ENCODE measurements at places on chromosomes 4 and X.

GRCh38 chr4:6928081-6928480 lies 18.5 kb downstream of the TBC1D14 start:
- no peak for DNase-seq

DNA sequence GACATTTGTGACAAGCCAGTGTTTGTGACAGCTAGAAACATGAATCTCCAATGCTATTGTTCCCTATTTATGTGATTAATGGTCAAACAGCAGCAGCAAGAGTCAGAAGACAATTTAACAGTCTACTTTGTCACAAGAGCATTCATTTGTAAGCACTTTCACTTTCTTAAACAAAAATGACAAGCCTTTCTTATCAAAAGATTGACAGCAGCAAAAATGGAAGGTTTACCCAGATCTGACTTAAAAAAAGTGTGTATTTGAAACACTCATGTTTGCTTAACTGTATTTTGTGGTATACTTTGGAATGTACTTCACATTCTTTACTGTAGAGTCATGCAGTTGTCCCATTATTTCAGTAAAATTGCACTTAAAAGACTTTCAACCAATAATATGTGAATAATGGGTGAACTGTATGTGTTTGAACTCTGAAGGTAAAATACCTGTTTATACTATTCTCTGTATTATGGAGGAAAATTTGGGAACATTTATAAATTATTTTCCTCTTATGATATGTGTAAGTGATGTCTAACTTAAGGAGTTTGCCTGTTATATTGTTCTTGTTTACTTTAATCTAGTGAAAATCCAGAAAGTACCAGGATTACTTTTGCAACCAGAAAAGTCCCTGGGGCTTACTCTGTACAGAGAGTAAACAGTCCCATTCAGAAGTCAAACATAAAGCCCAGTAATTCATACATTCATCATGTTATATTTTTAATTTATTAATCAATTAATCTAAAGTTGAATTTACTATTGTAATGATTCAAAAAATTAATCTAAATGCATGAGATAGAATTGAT lies 314.9 kb upstream of the TRAM1L1 start:
- DNase-seq, result no peak

DNA sequence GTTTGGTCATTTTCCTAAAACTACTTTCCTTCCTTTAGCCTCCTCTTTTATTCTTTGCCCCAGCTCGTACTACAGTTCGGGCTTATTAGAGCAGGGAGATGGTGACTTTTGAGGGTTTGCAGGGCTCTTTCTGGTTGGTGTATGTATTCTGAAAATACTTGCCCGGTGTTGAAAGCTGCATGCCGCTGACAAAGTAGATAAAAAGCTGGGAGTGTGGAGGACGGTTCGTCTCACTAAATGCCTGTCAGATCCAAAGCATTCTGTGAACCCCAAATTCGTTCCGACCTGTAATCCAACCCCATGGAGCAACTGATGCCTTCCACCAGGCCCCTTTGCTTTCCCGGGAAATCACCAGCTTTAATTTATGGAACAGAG lies 19.2 kb downstream of the TRIM2 start:
- no peak for DNase-seq

DNA sequence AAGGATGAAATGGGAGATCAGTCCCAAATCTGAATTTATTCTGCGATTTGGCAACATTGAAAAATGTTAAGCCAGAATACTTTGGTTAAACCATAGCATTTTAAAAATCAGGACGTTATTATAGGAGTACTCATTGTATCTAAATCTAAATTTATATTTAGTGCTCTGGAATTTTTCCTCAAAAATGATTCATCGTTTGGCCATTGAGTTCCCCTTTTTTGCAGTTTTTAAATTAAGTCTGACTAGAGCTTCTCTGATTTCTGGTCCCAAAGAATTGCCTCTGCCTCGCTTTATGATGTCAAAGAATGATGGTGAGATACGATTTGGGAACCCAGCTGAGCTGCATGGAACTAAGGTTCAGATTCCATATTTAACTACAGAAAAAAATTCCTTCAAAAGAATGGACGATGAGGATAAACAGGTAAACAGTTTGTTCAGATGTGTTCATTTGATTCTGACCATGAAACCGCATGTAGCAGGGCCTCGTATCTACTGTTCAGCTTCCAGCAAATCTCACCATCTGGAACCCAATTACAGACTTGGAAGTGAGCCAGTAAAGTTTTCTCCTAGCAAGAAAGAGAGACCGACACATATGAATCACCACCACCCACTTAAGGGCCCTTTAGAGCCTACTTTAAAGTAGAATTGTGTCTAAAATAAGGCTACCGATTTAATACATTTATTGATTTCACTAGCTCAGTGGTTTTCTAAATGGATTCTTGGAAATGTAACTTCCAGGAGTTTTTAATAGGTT lies 75.6 kb downstream of the REPS2 start:
- DNase-seq, result no peak

DNA sequence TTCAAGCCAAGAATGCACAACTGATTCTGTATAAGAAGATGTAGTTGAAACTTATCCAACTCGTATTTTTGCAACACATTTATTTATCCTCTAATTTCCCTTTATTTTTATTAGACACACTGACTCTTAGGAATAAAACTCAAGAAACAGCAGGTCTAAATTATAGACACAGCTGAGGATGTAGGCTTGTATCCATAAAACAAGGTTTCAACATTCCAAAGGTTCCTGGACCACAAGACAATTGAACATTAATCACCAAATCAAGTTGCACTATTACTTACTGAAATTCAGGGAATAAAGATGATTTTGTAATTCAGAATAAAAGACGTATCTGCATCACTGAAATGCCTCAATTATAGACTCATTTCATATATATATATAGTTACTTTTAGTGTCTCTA lies 683.5 kb upstream of the GRIA3 start:
- DNase-seq, result no peak

DNA sequence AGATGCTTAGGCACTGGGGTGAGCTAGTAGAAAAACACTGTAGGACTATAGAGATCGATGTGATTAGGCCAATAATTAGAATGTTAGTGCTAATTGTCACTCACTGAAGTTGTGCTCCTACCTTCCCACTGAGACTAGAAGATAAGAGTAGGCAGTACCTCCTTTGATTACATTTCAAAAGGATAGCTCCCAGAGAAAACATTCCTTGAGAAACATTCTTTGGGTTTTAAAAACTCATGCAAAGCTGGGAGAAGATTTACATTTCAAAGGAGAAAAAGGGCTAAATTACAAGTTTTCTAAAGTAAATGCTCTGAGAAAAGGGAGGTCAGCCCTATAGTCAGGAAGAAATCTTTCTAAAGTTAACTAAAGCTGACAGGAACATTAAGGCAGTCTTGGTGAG lies 860.3 kb upstream of the NDST4 start:
- DNase-seq, result no peak

DNA sequence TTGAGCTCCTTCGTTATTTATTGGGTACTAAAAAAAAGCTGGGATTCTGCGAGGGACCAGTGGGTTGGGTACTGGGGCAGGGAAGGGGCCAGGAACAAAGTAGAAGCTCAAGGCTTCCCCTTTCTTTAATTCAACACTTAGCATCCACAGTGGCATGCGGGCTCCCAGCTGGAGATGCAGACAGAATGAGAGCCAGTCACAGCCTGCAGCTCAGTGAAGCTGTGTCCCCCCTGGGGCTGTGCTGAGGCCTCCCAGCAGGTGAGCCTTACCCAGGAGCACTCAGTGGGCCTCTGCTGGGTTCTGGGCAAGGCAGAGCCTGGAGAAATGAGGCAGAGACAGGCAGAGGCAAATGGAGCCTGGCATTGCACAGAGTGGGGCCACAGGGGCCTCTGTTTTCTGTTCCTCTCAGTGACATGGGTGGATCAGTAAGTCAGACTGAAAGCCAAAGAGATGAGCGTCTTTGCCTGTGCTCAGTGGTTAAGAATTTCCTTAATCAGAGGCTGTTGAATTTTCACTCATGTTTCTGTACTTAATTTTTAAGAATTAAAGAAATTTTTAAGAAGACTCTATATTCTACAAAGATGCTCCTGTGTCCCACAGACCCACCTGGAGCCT lies 181.4 kb upstream of the RBPJ start:
- DNase-seq, result no peak

DNA sequence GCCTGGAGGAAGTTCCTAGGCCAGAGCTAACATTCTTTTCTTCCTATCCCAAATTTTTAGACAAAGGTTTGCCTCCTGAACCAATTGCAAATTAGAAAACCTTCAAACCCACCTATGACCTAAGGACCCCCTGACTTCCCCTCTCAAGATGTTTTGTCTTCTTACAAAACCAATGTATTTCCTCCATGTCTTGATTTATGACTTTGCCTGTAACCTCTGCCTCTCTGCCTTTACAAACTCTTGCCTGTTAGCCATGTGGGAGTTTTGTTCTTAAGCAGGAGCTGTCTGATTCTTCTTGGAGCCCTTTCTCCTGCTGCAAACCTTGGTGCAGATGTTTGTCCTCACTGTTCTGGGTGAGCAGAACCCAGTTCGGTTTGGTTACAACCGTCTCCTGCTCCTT lies 222.3 kb upstream of the BOD1L1 start:
- no peak for DNase-seq

GRCh38 chrX:39605866-39606265 lies 491.9 kb downstream of the BCOR start:
- DNase-seq, result no peak

DNA sequence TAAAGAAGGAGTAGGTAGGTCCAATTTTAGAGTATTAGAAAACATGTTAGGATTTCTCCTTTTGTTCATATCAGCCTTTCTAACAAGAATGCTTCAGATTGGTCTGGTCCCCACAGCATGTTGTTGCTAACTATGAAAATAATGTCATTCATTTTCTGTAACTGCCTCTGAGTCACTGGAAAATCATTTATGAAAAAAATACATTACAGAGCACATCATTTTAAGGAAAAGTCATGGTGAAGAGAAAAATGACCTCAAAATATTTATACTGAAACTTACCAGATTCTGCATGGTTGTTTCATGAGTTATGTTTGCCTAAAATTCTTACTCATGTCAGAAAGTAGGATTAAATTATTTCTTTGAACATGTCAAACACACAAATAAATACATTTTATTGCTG lies 35.2 kb downstream of the DTHD1 start:
- no peak for DNase-seq

DNA sequence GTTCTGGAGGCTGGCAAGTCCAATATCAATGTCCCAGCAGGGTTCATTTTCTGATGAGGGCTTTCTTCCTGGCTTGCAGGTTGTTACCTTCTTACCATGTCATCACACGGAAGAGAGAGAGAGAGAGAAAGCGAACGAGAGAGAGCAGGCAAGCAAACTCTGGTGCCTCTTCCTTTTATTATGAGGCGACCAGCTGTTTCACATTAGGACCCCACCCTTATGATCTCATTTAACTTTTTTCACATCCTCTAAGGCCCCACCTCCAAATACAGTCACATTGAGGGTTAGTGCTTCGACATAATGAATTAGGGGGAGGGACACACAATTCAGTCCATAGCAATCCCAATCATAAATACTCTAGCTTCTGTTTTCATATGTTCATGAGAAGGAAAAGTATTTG lies 10.6 kb upstream of the GPR174 start:
- no peak for DNase-seq

- no peak for DNase-seq
These were observed 99.9 kb downstream of the DCLK2 start for GRCh38 chr4:150178161-150178560.

GRCh38 chr4:87553182-87553581 lies 24.0 kb upstream of the SPARCL1 start:
- DNase-seq, result no peak

DNA sequence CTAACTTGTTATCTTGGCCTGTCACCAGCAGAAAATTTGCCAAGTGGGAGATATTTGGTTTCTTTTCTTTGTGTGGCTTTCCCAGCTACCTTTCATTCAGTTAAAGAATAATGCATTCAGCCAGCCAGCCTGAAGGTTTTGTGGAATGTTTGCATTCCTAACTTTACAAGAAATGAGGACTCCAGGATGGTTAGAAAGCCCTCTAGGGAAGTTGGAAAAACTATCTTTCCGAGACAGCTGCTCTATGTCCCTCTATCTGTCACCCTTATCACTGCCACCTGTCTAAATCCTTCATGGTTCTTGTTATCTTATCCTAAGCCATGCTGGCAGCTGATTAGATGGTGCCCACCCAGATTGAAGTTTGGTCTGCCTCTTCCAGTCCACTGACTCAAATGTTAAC lies 384.2 kb downstream of the SH3BGRL start:
- DNase-seq, result no peak

- DNase-seq, result no peak
These were observed 48.1 kb downstream of the WWC2 start for GRCh38 chr4:183147196-183147595.

- no peak for DNase-seq
These were observed 351.5 kb upstream of the DDX53 start for GRCh38 chrX:22648281-22648680.

DNA sequence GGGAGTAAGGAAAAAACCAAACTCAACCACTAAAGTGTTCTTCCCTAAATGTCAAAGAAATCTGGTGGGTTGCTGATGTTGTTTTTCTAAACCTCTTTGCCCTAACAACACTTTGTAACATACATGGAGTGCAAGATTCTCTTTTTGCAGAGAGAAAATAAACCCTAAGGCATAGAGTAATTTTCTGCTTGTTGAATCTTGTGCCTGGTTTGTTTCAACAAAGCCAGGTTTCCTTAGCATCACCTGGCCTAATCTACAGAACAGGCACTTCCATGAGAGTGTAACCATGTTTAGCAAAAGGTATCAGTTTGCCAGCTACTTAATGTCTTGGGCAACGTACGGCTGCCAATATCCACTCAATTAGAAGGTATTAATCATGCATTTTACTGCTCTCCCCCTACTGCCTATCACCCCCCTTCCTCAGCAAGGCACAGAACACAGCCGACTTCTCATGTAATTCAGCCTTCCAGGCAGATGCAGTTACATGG lies 219.2 kb downstream of the MAML3 start:
- DNase-seq, result no peak

DNA sequence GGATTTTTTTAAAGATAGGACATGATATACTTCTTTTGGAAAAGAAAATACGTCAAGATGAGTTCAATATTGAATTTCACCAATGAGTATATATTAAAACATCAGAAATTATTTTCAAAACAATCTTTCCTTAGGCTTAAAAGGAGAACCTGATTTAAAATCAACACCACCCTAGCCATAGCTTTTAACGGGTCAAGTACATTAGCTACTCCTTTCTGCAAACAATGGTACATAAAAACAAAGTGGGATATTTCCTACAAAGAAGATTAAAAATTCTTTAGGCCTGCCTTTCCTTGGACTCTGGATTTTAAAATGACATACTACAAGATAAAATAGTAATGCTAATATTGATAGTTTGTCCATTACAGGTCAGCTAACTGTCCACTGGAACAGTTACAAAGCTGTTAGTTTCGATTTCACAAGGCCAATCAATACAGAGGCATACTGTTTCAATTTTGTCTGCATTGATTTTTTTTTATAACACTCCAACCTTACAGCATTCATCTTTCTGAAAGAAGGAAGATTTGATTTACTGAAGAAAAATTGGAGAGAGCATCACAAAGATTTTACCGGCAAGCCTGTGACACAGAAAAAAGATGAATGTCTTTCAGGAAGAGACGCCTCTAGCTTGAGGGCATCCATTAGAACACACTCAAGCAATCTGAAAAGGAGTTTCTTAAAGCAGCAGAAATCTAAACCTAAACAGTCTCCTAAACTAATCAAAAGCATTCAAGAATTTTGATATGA lies 97.2 kb downstream of the MAB21L2 start:
- no peak for DNase-seq

- DNase-seq, result no peak
These were observed 74.4 kb downstream of the PDLIM5 start for GRCh38 chr4:94525993-94526728.

Data from D721Med (cell line).